ENCODE measurements at places on chromosomes 11 and 22.

DNA sequence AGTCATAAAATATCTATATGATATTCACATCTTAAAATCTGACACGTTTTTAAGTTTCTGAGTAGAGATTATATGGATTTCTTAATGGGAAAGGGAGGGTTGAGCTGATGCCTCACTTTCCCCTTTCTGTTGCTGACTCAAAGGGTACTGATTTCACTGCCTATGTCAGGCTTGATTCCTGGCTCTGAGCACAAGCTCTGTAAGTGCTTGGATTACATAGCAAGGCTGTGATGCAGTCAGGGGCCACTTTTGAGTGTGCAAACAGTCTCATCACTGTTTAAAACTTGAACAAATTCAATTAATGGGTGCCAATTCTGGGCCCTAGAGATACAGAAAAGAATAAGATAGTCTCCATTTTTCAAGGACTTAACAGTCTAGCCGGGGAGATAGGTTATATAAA, 14.4 kb downstream of the ATXN10 start:
- no peak for DNase-seq

- no peak for DNase-seq
Observed at GRCh38 chr22:22520020-22520656, at the start of gene ZNF280A. ZNF280A (minus strand) TSS chr22:22520270; CDS start chr22:22515630, 4,640 bp downstream.

DNA sequence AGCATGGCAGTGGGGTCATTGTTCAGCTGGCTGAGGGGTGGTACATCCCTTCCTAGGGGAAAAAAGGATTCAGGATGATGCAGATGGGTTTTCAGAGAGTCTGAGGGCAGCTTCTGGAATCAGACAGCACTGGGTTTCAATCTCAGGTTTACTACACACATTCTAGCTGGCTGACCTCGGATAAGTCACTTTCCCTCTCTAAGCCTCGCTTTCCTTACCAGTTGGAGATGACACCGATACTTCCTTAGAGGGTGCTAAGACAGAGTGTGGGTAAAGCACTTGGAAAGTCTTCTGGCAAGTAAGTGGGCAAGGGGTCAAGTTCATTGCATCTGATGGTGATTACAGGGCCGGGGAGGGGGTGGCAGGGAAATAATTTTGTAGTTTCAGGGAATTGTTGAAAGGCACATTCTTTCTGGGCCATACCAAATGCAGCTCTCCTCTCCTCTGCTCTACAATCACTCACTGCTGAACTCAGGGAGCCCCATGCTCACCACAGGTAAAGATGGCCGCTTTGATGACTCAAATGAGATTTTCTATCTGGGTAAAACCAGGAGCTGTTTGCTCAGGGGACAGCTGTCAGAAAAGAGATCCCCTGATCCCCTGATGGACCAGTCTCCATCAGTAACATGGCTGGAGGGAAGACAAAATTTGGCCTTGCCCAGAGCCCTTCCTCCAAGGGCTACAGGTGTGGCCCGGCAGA, 6.5 kb upstream of the MIAT start:
- DNase-seq: peak; percentile 38

DNA sequence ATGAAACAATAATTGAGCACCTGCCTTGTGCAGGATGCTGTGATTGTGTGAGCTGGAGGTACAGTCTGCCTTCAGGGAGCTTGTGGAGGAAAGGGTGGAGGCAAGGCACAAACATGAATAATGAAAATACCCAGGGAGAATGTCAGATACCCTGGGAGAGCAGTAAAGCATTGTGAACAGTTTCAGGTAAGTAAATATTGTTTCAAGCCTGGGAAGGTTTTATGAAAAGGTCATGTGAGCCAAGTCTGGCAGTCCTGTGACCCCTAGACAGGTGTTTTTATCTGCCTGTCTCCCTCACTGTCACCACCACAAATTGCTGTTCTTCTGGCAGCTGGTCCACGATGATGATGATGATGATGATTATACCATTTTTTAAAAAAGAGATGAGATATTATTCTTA, 32.0 kb downstream of the SPECC1L start:
- DNase-seq: no peak

Data from GM20000 (cell line).